ENCODE measurements at places on chromosomes 2 and 18.

DNA sequence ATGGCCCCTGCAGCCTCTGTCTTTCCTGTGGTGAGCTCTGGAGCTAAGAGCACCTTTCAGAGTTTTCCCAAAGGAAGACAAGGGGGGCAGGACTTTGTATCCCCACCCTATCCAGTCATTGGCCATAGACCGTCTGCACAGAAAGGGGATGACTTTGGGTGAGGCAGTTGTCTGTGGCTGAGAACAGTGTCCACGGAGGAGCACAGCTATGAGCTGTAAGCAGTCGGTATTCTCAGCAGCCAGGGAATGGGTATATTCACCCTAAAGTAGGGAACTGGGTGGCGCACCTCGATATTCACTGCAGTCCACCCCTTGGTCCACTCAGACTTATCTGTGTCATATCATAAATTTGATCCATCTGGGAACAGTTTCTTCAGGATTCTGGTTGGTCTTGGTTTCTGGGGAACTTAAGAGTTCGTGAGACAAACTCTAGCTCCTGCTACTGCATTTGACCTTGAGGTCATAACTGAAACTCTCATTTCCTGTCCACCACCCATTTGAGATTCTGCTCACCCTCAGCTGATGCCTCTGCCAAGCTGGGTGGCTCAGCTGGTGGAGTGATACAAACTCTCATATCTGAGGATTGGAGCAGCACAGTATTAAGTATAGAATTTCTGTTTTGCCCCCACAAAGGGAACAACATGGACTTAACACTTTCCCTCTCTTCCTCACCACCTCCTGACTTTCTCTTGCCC lies 45.2 kb upstream of the SCG2 start:
- no peak for DNase-seq

- no peak for DNase-seq
Observed at GRCh38 chr2:69084492-69084891, 71.5 kb downstream of the ANTXR1 start.

DNA sequence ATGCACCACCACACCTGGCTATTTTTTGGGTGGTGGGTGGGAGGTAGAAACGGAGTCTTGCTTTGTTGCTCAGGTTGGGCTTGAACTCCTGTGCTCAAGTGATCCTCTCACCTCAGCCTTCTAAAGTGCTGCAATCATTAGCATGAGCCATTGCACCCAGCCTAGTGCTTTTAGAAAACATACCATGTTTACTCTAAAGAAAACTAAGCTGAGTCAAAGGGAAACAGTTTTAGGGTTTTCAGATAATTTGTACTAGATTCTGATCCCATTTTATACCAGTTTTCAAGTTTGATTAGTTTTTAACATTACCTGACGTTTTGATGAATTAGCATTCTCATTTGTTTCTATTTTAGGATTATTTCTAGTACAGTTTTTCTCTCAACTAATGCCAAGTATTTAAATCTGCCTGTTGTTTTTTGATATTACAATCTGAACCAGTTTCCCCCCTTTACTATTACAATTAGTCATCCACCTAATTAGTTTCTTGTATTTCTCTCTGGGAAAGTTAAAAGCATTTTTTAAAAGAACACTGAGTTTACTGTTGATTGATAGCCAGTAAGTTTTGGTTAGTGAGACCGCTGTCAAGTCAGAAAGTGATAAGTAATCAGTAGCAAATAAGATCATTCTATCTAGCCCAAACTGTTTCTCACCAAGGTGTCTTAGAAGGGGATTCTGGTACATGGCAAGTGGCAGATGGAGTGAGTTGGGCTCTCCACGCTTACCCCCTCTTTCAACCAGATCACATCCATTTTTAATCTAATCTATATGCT lies 24.2 kb upstream of the TBR1 start:
- no peak for DNase-seq

- no peak for DNase-seq
Observed at GRCh38 chr2:25377822-25378421, 36.2 kb upstream of the DNMT3A start.

GRCh38 chr2:102550151-102550550 lies 69.2 kb upstream of the SLC9A2 start:
- DNase-seq: no peak

- DNase-seq: no peak
Observed at GRCh38 chr2:169623235-169623634, 39.1 kb downstream of the PPIG start.

DNA sequence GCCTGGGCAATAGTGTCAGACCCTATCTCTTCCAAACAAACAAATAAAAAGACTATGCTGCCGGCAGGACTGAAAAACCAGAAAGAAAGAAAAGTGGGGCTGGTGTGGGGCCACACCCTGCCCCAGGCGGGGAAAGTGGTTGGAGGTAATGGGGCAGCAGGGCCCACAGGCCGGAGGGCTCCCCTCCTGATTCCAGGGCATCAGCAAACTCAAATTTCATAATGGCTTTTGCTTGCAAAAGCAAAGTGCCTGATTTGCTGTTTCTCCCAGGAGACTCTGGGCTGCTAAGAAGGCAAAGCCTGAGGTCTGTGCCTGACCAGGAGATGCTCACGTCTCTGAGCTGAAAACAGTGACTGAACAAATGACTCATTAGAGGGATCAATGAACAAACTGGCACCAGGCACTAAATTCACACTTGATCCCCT lies 121.9 kb downstream of the HDAC4 start:
- DNase-seq: no peak

GRCh38 chr2:120762341-120763061 lies 26.8 kb downstream of the GLI2 start:
- no peak for DNase-seq

DNA sequence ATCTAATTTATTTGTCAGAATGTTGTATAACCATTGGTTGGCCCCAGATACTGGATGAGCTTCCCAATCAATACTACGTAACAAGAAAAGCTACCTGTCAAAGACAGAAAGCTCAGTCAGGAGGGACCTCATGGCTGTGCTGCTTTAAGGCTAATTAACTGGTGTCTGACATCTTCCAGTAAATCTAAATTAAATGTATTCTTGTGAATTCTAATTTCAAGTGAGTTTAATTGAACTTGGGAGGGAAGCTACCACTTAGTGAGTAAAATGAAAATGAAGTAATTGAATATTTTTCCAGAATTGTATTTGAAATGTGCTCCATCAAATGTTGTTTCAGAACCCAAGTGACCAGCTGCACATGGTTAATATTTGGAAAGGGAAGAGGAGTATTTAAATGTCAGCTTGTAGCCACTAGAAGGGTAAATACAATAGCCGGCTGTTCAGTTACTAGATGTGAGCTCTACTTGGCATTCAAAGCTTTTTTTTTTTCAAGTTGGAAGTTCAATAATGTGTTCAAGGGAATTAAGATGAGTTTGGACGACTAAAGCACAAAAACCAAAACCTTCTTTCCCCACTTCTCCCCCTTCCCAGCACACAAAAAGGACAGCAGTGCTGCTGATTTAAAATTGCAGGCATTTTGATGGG lies 62.0 kb downstream of the GPR39 start:
- DNase-seq: no peak

GRCh38 chr18:57025540-57025939 lies 121.3 kb upstream of the BOD1L2 start:
- no peak for DNase-seq

GRCh38 chr2:70671092-70671675 lies 96.8 kb downstream of the ADD2 start:
- DNase-seq: no peak

DNA sequence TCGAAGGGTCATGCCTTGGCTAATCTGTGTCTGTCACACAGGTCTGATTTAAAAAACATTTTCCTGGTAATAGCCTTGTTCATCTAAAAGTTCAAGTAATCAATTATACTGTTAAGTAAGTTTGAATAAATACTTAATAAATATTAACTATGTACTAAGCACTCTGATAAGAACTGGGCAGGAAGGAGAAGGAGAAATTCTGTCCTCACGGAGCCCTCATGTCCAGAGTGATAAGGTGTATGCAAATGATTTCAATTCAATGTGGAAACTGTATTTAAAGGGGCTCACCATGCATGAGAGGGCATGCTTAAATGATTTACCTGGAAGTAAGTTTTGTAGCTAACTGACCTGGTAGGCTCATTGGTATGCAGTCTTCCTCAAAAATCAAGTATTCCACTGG lies 94.0 kb upstream of the LYPD6 start:
- no peak for DNase-seq

DNA sequence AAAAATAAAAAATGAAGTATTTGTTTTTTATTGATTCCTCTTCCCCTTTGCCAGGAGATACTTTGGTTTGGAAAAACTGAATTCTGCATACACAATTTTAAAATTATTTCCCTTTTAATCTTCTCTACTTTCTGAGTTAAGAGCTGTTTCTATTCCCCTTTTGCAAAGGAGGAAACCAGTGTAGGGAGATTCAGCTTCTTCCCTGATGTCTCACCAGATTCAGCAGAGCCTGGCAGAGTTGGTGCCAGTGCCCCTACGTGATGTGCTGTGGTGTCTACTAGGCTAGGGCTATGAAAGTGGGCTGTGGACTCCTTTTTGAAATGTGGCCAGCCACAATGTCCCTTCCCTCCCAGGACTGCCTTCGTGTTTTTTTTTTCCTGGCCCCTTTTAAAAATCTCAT lies 2.4 kb downstream of the RPE start:
- no peak for DNase-seq
